Suppressor macrophage (primary cell): ENCODE measurements at places on chromosomes 12 and 14.

DNA sequence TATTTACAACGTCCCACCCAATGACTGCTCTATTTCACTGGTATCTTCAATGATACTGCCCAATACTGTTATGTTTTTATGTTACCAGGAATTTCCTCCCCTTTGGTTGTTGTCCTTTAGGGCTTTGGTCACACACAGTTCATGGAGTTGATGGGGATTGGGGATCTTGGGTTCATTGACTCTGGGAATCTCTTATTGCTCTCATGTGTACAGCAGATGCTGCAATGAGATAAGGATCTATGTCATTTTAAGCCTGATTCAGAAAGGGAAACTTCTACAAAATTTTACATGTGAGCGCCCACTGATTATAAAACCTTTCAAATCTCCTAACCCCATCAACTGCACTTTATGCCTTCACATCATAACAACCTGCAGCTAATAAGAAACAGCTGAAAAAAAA lies 67.2 kb downstream of the FAR2 start:
- DNase-seq, result no peak

DNA sequence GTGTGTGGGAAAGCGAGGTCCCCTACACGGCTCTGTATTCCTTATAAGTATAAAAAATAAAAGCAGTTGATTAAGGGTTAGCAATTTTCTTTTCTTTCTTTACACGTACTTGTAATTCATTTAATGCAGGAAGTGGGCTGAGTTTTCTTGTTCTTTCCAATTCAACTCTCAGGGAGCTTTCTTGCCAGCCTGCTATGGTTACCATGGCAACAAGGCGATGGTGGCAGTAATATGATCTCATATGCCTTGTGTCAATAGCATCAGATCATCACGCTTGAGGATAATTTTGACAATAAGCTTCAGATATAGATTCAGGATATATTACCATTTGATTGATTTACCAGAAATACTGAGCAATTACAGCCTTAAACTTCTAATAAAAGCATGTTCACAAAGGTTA lies 466.5 kb downstream of the APAF1 start:
- no peak for DNase-seq

- no peak for DNase-seq
Measured at GRCh38 chr12:12507121-12507520, 55.5 kb downstream of the DUSP16 start.

DNA sequence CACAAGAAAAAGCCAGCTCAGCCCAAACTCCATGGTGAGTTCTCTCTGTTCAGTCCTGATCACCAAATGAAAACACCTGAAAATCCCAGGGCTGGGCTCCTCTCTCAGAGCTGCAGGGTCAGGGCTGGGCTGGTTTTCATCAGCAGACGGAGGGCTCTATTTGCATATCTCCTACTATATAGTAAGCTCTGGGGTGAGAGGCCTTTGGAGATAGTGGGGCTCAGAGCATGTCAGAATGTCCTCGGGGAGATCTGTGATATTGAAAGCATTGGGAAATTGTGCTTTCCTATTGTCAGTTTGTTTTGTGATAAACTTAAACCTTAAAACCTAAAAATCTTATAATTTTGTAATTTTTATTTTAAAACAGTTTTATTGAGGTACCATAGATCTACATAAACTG lies 742.6 kb downstream of the TMEM121 start:
- no peak for DNase-seq

- no peak for DNase-seq
Measured at GRCh38 chr12:28604240-28604639, 414.0 kb downstream of the CCDC91 start.

DNA sequence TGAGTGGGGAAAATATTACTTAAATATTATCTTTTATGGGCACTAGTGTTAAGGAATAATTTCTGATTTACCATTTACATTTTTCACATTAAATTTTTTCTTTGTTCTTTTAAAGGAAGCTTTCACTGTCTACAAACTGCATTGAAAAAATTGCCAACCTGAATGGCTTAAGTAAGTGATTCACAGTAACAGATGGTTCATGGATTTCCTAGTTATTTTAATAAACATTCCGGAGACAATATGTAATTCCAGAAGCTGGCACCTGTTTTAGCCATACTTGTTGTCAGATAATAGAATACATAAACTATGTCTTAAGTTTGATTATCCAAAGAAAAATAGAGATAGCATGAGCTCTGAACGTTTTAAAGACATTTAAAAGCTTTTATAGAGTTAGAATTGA lies 17.1 kb downstream of the DNAL1 start:
- DNase-seq, result no peak

GRCh38 chr12:47238669-47239114 lies 158.9 kb upstream of the AMIGO2 start:
- no peak for DNase-seq

DNA sequence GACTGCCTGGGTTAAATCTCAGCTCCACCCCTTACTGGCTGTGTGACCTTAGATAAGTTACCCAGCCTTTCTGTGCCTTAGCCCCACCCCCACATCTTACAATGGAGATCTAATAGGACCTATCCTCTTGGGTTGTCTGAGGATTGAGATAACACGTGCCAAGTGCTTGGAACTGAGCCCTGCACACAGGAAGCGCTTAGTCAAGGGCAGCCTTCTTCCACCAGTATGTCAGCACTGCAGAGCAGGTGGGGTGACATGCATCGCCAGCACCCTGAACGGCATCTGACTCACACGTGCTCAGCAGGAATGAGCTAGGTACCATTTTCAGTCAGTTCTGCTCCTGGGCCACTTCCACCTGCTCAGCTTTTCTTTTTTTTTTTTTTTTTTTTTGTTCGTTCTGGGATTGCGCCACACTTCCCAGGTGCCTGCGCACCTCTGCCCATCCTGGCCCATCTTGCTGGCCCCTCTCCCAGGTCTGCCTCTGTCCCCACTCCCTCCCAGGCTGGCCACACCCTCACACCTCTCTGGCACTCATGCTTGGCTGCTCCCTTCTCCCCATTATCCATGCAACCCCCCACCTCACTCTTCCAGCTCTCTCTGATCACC lies 19.6 kb downstream of the LGMN start:
- DNase-seq, result peak; percentile 58

DNA sequence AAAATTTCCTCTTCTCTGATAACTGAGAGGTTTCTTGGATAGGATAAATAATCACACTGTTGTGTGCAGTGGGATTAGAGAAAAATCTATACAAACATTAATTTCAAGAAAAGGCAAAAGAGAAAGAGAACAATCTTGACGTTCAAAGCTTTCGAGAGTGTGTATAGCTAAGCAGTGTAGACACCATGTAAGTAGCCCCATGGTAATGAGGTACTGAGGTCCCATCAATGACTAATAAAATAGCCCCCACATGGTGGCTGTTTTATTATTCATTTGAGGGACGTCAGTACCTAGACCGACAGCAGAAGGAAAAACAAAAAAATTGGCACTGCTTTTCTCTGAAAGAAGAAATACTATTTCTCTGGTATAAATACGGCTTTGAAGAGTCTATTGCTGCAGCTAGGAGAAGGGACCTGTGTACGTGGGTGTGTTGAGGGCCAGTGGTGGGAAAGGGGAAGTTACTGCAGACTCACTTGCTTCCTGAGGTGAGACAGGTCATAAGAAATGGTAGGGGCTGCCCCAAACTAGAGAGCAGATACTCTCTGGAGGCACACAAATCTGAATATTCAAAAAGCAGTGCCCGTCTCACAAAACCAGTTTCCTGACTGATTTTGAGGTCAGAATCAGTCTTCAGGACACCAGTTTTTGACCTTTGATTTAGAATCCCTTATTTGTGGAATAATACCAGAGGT lies 339.8 kb downstream of the EMP1 start:
- DNase-seq, result peak; percentile 6

DNA sequence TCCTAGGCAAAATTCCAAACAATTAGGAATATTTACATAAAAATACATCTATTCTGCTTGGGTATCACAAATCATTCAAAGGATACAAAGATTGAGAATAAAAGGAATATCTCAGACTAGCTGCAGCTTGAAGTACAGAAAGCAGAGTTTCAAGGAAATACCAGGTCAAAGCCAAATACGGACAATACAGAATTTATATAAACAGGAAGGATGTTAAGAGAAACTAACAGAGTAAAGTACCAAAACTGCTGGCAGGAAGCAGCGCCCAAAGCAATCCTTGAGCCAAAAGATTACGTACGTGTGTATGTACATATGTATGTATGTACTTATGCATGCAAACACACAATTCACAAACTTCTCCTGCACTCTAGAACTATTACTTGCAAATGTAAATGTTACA lies 86.6 kb downstream of the PPP1R12A start:
- DNase-seq, result no peak

GRCh38 chr12:92278378-92278828 lies 132.8 kb upstream of the BTG1 start:
- no peak for DNase-seq

GRCh38 chr12:27631813-27632491 lies 64.3 kb upstream of the REP15 start:
- no peak for DNase-seq

DNA sequence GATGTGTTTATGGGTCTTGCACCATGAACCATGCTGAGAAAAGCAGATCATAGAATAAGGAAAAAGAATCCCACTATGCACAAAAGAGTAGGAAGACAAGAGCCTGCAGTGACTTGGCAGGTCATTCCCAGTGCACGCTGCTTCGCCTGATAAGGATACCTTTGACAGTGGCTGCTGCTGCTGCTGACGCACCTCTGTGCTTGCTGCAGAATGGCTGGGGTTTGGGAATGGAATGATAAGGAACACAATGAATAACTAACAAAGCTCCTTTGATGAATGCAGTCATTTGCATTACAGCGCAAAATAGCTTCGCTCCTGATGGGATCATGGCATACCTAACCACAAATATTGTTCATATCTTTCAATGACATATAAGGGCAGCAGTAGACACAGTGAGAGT lies 278.7 kb downstream of the PDZRN4 start:
- DNase-seq, result no peak

DNA sequence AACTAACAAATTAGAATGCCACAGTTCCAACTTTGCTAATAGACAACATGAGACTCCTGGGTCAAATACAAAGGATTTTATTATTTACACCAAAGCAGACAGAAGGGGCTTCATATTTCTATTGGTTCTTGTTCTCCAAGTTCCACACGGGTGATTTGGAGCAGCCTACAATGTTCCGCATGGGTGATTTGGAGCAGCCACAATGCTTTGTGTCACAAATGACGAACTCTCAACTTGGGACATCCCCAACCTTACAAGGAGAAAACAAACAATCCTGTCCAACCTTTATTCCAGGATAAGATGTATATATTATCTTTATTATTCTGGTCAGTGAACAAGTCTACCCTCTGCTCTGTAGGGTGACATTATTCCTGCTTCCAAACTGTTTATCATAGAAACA lies 694.3 kb upstream of the MGAT4C start:
- DNase-seq, result no peak

DNA sequence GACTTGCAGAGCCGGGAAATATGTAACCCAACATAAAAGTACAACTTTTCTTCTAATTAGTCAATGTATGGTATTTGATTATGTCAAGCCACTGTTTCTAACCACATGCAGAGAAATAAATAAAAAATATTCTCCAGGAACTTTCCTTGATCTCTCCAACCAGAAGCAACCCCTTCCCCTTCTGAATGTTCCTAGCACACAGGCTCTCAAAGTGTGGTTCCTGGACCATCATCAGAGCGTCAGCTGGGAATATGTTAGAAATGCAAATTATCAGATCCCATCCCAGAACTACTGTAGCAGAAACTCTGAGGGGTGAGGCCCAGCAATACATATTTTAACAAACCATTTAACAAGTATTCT lies 21.0 kb upstream of the ITPR2 start:
- DNase-seq, result no peak

- no peak for DNase-seq
Measured at GRCh38 chr14:77032491-77032843, 4.0 kb upstream of the IRF2BPL start.

GRCh38 chr14:34701808-34702207 lies 12.6 kb downstream of the CFL2 start:
- no peak for DNase-seq

DNA sequence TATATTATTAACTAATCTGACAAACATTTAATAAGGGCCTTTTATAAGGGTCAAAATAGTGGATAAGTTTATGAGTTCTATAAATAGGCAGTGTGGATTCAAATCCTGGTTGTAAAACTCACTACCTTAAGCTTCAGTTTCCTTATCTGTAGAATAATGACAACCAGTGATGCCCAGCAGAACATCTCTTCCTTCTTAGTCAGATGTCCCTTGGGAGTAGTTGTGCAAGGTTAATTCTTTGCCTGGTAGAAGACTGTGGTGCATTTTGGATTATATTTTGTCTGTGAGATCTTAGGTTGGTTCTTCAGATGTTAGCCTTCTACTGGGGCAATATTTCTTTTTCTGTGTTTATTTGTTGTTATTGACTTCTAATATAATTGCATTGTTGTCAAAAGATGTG lies 59.5 kb downstream of the ARID2 start:
- DNase-seq, result no peak

DNA sequence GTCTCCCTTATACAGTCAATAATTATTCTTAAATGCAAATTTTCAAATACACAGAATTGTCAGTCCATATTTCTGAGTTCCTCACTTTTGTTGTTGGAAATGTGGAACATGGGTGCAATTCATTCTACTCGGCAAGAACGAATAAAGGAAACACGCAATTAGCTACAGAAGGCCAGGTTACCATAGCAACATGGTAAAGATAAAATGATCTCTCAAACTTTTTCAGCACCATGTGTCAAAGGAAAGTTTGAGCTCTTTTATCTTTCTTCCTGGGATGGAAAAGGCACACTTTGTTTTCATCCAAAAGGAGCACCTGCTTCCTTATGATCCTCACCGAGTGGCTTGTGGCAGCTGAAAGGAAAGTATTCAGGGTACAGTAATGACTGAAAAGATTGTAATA lies 595.0 kb downstream of the RPS29 start:
- no peak for DNase-seq

GRCh38 chr12:76144245-76144549 lies 59.7 kb upstream of the NAP1L1 start:
- DNase-seq, result peak; percentile 72

- no peak for DNase-seq
Measured at GRCh38 chr12:53193985-53194716, 12.9 kb downstream of the ITGB7 start.

DNA sequence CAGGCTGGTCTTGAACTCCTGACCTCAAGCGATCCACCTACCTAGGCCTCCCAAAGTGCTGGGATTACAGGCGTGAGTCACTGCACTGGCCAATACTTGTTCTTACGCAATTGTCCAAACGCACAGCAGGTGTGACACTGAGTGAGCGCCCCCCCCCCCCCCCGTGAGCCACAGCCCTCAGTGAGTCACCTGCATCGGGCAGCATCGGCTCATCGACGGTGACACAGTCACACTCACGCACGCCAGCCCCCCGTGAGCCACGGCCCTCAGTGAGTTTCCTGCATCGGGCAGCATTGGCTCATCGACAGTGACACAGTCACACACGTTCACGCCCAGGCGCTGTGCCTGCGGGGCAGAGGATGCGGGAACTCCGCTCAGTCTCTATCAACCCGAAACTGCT lies 42.5 kb downstream of the GALNT9 start:
- DNase-seq, result no peak
